Fibroblast of the aortic adventitia (primary cell): ENCODE measurements at places on chromosomes 12 and 14. TPM values are rescaled to one million over a fixed set of nuclear protein-coding genes. Genes with fewer than 3 reads are reported as not detected.

- DNase-seq: no peak
Measured at GRCh38 chr12:101521136-101521535, 46.0 kb downstream of the SPIC start.

DNA sequence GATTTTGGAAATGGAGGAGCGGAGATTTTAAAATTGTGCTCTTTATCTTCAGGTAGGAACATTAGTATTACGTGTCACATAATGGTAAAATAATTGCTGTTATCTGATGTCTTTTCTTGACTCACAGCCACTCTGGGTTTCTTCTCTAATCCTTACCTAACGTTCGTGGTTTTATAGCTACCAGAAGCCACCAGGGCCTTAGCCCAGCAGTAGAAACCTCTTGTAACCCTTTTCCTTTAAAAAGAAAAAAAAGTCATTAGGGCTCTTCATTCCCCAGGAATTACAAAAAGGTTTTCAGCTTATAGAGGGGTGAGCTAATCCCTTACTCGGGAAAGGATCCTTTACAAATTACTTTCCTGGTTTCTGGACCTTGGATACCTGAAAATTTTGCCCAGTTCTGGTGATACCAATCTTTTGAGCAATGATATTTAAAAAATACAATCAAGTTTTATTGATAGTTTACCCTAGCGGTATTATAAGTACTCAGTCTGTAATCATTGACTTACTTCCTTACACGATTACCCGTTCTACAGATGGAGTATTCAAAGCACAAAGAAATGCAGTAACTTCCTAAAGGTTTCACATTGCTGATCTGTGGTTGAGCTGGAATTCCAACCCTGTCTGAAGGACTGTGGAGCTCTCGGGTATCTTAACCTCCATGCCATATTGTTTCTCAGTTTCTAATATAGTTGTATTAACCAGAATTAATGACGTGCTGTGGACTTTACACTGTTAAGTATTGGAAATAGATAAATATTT is 1.6 kb downstream of the GABARAPL1 start:
- peak; percentile 71 for DNase-seq

DNA sequence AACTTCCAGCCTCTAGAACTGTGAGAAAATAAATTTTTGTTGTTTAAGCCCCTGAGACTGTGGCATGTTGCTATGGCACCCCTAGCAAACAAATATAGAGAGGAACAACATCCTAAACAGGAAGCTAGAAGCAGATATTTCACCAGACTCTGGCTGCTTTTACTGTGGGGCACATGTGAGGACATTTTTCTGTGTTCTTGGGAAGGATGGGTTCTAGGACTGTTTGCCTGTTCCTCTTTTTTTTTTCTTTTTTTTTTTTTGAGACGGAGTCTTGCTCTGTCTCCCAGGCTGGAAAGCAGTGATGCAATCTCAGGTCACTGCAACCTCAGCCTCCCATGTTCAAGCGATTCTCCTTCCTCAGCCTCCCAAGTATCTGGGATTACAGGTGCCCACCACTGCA is 4.2 kb upstream of the HRK start:
- DNase-seq: no peak

- DNase-seq: no peak
Measured at GRCh38 chr12:131799828-131800593, 28.2 kb upstream of the MMP17 start.

DNA sequence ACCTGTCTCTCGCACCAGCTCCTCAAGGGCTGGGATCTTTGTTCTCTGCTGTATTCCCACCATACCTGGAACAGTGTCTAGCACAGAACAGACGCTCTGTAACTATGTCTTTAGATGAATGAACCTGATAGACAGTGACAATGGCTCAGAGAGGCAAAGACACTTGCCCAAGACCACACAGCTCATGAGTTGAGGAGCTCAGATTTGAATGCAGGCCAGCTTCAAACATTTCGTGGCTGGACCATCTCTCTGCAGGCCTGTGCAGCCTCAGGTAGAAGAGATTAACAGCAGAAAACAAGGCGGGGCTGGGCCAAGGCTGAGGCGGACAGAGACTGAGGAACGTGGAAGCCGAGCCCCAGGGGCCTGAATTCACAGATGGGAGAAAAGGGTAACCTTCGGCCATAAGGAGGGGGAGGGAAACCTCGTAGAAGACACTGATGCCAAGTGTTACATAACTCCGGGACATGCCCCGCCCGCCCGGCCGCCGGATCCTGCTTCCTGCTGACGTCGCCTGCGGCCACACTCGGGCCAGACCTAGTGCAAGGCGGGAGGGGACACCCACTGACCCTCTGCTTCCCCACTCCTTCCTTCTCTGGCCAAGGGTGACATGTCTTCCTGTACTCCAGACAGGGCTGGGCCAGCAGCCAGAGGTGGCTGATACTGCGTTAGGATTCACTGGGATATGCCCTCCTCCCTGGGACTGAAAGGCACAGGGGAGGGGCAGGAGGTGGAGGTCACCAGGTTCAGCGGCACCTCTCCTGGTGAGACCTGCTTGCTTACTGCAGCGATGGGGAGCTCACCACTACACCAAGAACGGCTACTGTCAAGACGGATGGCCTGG is 86.8 kb downstream of the RFLNA start:
- DNase-seq: peak; percentile 84

DNA sequence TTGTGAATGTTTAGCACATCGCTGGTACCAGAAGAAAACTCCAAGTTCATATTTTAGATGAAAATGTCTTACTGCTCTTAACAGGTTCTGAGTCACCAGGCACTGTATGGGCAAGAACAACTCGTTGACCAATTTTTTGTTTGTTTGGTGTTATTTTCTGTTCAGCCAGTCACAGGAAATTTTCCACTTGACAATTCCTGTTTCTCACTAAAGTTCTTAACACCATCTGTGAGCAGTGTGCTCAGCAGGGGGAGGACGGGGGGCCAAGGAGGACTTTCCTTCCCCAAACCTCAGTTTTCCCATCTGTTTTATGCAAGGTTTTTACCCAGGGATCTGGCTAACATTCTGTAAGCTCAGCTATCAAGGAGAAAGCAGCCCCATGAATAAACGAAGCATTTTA is 3.0 kb downstream of the NUAK1 start:
- DNase-seq: peak; percentile 39

GRCh38 chr12:15800278-15800677 is 11.1 kb upstream of the EPS8 start:
- no peak for DNase-seq

GRCh38 chr12:127126260-127126628 is 1140.7 kb upstream of the TMEM132C start:
- DNase-seq: no peak

DNA sequence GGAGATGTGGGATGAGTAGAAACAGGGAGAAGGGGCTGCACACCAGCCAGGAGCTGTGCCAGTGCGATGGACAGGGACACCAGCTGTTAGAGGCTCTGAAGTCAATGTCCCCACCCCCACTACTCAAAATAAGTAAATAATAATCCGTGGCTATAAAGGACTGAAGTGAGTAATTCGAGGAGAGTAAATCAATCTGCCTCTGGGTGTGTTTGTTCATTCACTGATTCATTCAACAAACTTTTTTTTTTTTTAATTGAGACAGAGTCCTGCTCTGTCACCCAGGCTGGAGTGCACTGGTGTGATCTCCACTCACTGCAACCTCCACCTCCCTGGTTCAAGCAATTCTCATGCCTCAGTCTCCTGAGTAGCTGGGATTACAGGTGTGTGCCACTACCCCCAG is 363.6 kb downstream of the TMEM132D start:
- no peak for DNase-seq

DNA sequence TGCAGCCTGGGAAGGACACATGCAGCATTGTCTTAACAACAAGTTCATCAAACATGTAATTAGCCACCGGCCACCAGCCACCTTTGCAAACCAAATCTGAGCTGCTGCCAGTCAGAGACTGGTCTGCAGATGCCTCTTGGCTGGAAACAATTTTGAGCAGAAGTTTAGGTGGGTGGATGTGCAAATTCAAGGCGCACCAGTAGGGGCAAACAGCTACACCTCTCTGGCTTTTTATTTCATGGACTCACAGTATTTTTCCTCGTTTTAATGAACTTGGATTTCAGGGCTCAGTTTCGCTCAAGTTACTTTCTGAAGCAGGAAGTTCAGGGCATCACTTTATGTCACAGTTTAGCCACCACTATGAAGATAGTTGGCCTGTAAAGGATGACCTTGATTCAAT is 94.3 kb downstream of the OTX2 start:
- DNase-seq: no peak

- no peak for DNase-seq
Measured at GRCh38 chr12:1616233-1617066, 12.6 kb upstream of the WNT5B start.

Gene LIN7A
- 6.6 and 8.9 TPM in 2 replicates for total RNA-seq

GRCh38 chr12:55996715-55997534 is at the start of gene SUOX:
SUOX (plus strand) TSS chr12:55997276; CDS start chr12:56002222, 4,946 bp downstream.
- DNase-seq: peak; percentile 96

- DNase-seq: no peak
Measured at GRCh38 chr14:81042438-81042837, 87.0 kb downstream of the TSHR start.

DNA sequence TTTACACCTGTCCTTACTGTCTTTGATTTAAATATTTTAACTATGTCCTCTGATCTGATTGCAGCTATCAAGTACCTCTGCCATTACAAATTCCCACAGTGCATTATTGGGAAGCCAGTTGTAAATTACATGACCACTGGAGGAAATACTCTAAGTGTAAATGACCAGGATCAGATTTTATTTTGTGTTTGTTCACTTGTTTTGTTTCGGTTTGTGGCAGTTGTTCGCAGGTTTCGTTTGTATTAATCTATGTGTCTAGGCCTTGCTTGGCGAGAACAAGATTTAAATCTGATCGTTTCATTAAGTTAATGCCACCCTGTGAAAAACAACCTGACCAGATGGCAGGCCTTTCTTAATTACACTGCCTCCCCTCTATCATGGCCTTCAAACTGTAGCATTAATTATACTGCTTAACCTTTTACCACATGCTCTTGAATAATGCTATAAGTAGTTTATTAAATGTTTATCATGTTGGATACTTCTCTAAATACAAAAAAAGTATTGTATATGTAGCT is 990.1 kb downstream of the TMTC2 start:
- DNase-seq: no peak

DNA sequence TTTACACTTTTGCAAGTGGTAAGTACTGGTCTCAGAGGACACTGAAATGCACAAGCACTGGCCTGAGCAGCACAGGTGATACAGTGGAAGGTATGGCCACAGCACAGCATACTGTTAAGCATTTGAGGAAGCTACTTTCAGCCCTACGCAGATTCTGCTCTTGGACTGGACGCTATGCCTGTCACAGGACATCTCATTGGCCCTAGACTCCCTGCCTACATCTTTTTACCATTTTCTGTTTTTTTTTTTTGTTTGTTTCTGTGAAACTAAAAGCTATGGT is 144.2 kb upstream of the ABCD2 start:
- no peak for DNase-seq

GRCh38 chr14:90355540-90356518 is 24.1 kb upstream of the NRDE2 start:
- DNase-seq: peak; percentile 16

- no peak for DNase-seq
Measured at GRCh38 chr12:32702473-32702872, 23.4 kb downstream of the DNM1L start.

DNA sequence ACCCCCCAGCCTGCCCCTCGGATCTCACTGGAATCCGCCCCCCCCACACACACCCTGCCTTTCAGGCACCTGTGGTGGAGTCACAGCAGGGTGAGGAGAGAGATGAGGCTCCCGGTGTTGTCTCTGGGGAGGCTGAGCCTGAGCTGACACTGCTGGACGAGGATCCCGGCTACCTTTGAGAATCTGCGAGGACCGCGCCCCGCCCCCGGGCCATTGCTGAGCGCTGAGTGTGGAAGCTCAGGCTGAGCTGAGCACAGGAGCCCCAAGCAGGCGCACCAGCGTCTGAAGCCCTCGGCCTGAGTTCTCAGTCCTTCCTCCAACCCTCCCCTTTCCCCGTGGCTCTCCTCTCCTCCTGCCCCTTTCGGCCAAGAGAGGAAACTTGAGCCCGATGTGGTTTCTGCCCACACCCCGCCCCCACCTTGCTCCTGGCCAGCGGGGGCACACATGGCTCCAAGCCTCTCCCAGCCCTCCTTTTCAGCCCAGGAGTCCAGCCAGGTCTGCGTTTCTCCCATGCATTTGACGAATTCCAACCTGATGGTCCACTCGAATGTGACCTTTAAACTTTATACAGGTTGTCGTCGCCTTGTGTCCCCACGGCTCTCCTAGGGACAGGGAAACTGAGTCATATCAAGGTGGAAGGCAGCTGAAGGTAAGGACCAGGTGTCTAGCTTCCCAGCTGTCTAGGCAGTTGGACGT is at the start of gene NFE2:
Gene NFE2 (minus strand): TSS at position 284 of the 696 bp plus-strand sequence. CDS start 5,767 bp downstream, outside the sequence.
- peak; percentile 65 for DNase-seq

- no peak for DNase-seq
Measured at GRCh38 chr12:50626026-50626425, 121.2 kb downstream of the DIP2B start.

Gene OTOGL
- total RNA-seq: 0.16 and 0.27 TPM in 2 replicates

Gene CD163L1
- total RNA-seq: 0.08 and 0.36 TPM in 2 replicates

Gene HCAR3
- 0.41 TPM in 1 of 2 replicates, not detected in the other for total RNA-seq

- DNase-seq: peak; percentile 54
Measured at GRCh38 chr14:73235531-73236155, 1.7 kb upstream of the PAPLN start.

Gene PCED1B
- total RNA-seq: 0.27 TPM in 1 of 2 replicates, not detected in the other

Gene TMEM260
- 6.4 and 19.1 TPM in 2 replicates for total RNA-seq

- DNase-seq: peak; percentile 65
Measured at GRCh38 chr14:64704143-64704742, at the start of gene PLEKHG3. PLEKHG3 (plus strand) TSS chr14:64704424; CDS start chr14:64727632, 23,208 bp downstream.

Gene CFAP54
- 3.0 and 5.6 TPM in 2 replicates for total RNA-seq

Gene KRT85
- not detected in 2 replicates for total RNA-seq

DNA sequence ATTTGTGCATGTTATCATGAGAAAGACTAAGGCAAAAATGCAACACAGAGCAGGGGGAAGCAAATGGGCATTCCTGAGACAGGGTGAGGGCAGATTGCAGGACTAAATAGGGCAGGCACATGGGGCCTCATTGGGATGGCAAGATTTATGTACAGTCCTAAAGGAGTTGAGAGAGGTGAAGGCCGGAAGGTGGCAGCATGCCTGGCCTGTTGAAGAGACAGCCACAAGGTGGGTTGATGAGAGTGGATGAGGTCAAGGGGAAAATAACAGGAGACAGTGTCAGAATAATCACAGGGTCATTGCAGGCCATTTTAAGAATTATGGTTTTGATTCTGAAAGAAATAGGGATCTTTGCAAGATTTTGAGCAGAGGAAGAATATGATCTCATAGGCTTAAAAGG is 21.0 kb downstream of the PAH start:
- DNase-seq: no peak

Gene IL31
- not detected in 2 replicates for total RNA-seq
